ENCODE measurements at places on chromosomes 6 and 20.

DNA sequence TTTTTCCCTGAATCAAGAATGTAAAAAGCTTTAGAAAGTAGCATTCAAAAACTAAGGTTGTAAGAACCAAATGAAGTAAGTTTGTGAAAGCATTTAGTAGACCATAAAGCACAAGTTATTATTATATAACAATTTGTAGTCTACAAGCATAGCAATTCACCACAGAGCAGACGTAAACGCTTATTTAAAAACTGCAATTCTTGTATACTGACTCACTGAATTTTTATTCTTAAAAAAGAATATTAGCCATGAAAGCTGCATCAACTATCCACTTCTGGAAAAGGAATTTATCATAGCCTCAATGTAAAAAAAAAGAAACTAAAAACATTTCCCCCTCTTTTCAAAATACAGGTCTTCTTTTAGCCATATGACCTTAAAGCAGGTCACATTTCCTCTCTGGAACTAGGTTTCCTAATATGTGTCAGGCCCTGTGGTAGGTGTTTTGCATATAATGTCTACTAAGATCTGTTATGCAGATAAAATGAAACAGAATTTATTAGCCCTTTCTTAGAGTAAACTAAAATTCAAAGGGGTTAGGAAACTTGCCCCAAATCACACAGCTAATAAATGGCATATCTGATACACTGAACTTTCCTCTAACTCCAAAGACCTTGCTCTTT, 2.1 kb downstream of the MAP3K7 start:
- DNase-seq: no peak

DNA sequence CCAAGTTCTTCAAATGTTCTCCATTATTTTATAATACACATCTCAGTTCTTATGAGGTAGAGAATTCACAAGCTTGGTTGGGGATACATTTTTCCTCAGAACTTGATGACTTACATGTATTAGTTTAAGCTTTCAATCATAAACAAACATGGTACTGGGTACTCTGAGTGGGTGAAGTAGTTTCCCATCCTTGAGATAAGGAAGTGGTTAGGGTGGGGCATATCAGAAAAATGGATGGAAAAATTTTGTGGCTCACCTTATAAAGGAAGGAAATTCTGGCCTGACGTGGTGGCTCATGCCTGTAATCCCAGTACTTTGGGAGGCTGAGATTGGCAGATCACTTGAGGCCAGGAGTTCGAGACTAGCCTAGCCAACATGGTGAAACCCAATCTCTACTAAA, 52.0 kb downstream of the CD164 start:
- no peak for DNase-seq

- no peak for DNase-seq
These were observed 58.7 kb downstream of the KIF13A start for GRCh38 chr6:17928514-17929430.

DNA sequence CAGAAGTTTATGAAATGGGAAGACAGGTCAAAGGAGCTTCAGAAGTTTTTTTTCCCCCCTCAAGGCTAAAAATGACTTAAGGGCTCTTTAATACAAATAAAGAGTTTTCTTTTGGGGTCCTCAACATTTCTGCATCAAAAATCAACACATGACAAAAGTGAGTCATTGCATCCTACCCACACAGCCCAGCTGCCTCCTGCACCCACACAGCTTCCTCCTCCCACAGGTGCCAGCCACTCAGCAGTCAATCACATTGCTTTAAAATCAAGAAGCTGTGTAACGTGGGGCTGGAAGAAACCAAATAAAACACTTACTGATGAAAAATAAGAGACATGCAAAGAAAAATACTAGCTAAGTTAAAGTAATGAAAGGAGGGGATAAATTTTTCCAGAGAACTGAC, 68.5 kb downstream of the MAP3K5 start:
- DNase-seq: no peak

- DNase-seq: no peak
These were observed 18.4 kb downstream of the NT5E start for GRCh38 chr6:85468326-85468725.

DNA sequence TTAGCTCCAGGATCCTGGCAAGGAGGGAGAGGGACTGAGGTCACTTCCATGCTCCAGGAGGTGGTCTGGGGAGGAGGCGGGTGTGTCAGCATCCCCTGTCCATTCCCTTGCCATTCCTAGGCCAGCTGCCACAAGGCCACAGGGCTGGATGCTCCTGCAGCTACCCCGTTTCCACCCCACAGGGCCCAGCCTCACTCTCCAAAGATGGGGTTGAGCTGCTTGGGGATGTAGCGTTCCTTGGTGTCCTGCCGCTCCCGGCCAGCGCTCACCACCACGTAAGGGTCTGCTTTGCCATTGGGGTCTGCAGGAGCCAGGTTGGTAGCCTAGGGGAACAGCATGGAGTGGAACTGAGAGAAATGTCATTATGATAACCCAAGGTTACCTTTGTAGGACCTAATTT, 23.0 kb downstream of the ERGIC3 start:
- DNase-seq: no peak

DNA sequence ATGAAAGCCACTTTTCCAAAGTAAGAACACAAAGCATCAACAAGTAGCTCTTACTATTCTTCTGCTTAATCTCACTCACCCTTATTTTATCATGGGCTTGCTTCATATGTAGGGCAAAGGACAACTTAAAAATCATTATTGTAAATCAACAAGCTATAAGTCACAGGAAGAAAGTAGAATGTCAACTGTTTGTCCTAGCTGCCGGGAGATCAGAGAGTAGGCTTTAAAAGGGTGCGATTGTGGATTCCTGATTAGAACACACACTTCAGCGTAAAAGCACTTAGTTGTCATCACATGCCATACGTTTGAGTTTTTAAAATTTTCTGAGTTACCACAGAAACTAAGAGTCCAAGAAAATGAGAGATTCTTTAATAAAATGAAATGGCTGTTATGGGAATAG, 44.4 kb upstream of the NHSL1 start:
- no peak for DNase-seq

- DNase-seq: no peak
These were observed 213.9 kb downstream of the UNC5CL start for GRCh38 chr6:40825102-40825501.

GRCh38 chr20:16027686-16028085, 545.6 kb downstream of the KIF16B start:
- no peak for DNase-seq

DNA sequence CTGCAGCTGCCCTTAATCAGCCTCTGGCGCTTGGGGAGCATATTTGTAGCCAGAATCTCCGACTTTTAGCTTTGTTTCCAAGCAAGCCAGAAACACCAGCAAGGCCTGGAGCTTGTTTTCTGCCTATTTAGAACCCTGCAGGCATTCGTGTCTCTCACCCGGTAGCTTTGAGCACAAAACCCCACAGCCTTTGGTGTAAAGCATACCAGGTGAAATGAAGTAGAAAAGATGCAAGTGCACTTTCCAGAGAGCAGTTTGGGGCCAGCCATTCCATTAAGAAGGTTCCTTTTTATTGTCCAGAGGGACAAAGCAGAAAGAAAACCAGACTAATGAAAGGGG, 736 bp downstream of the FAM217B start:
- DNase-seq: peak; percentile 79

- DNase-seq: no peak
These were observed 12.5 kb upstream of the RNF217 start for GRCh38 chr6:124949706-124950105.

DNA sequence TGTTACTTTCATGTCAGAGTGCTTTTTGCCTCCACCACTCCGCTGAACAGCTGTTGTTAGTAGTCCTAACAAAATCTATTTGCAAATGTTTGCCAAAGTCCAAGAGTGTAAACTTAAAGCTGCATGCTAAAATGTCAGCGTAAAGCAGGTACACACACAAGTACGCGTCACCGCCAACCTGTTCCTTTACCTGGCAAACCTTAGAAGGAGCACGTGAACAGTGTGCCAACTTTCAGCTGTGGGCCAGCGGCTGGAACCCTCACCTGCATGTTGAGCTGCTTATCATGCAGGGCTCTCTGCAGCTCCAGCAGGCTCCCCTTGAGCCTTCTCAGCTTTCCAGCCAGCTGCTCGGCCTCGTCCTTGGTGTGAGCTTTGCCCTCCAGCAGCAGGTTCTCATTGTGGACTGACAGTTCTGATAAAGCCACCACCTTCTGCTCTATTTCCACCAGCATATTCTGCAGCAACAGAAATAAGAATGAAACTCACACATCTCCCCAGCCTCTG, 359.3 kb downstream of the SYNE1 start:
- DNase-seq: no peak

GRCh38 chr6:138498629-138499302, 528 bp downstream of the NHSL1 start:
- no peak for DNase-seq

GRCh38 chr6:146444189-146444588, 99.4 kb upstream of the RAB32 start:
- no peak for DNase-seq

DNA sequence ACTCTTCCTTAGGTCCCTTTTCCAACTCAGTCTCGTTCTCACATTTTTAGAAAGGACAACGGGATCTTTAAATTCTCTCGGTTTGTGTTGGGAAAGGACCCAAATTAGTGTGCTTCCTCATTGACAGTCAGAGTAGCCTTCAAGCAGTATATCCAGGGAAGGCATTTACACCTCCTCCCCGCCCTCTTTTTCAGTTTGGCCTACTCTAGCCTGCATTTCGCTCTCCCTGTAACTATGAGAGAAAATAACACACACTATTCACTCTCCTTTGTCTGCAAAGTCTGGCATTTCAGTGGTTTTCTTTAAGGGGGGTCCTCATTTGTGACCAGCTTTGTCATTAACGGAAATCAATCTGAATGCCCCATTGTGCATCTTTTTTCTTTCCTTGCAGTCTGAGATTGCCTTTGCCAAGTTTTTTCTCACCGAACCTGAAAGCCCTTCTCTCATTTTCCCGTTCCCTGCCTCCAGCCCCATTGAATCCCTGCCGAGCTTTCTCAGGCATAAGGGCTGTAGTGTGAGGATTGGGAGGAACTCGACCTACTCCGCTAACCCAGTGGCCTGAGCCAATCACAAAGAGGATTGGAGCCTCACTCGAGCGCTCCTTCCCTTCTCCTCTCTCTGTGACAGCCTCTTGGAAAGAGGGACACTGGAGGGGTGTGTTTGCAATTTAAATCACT, 393 bp upstream of the FABP7 start:
- DNase-seq: peak; percentile 59

GRCh38 chr6:167984876-167985604, 12.4 kb upstream of the KIF25 start:
- DNase-seq: no peak

- no peak for DNase-seq
These were observed 20.3 kb downstream of the DAAM2 start for GRCh38 chr6:39812496-39812852.

DNA sequence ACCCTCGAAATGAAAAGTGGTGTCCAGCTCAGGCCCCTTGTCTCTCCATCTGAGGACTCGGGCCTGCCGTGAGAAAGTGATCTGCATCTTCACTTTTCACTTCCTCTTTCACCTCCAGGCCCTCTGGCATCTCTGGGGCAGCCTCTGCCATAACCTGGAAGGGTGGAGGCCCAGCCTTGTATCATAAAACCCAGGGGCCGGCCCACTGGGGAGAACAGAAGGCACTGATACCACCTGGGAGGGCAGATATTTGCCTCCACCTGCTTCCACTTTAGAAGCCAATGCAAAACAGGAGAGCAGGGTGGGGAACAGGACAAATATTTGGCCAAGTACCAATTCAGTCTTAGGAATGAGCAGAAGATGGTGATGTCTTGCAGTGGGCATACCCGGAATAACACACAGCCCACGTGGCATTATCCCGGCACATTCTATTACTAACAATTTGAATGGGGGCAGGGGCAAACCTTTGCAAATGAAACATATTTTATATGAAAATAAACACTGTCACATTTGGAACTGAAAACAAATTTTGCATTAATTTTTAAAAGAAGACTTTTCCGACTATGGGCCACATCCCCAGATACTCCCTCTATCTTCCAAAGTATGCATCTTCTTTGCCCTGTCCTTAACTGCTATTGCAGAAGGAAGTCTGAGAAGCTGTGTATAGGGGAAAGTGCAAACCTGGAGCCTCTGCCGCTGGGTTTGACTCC, 69.2 kb upstream of the TBC1D7 start:
- DNase-seq: no peak

DNA sequence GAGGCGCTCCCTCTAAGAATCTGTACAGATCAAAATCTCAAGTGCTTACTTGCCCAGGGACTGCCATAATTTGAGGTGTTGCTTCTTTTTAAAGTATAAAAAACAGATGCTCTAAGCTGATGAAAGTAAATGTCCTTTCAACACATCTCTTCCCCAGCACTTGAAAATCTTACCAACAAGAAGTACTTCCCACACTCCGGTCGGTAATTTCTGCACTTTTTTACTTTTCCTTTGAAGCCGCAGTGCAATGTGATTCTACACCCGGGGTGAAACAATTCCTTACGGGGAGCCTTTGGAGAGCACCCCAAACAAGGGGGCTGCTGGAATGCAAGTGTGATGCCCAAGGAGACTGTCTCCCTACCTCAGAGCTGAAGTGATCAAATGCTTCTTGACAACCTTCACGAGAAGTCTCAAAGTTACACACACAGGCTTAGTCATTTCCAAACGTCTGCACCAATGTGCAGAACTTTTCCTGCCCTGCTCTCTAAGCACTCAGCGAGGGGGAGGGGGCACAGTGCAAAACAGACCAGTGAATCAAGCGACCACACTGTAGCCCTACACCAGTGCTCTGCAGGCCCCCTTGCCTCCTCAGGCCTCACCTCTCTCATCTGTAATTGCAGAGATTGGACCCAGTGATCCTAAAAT, 56.7 kb downstream of the ATXN1 start:
- no peak for DNase-seq

DNA sequence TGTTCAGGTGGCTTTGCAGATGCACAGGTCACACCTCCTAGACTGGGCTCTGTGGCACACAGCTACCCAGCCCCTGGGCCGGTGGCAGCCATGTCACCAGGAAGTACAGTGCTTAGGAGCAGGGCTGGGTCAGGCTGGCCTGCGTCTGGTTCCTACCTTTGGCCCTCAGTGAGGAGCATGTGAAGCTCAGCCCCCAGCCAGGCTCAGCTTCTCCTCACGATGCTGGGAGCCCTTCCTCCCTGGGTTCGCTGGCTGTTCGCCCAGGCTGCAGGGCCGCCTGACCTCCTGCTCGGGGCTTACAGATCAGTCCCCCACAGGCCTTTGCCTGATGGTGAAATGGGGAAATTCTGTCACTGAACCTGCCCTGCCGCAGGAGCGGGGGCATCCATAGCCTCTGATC, 23.1 kb downstream of the SPATA2 start:
- DNase-seq: no peak

- DNase-seq: no peak
These were observed 570 bp upstream of the PLCB4 start for GRCh38 chr20:9068233-9068801.

GRCh38 chr6:135088818-135089809, 34.5 kb upstream of the HBS1L start:
- DNase-seq: no peak

DNA sequence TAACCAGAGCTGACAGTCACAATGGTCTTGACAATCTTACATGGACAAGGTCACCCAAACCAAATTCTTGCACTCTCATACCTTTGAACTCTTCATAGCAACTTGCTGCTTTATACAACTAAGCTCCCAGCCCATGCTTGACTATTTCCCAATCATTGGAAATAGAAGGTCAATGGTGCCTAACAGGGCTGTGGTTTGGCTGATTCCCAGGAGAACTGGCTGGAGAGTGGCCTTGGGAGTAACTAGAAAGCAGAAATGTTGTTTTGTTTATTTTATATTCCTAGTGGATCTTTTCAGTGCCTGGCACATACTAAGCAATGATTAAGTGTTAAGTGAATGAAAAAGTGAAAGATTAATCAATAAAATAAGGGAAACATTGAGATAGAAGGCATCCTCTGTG, 3.0 kb downstream of the SPINT4 start:
- DNase-seq: no peak

Measured in hippocampal formation (tissue), 2 donors.